AG04450 (cell line): ENCODE measurements at places on chromosomes 16 and 17.

- no peak for DNase-seq
Observed at GRCh38 chr16:80347900-80348299, 192.9 kb upstream of the DYNLRB2 start.

DNA sequence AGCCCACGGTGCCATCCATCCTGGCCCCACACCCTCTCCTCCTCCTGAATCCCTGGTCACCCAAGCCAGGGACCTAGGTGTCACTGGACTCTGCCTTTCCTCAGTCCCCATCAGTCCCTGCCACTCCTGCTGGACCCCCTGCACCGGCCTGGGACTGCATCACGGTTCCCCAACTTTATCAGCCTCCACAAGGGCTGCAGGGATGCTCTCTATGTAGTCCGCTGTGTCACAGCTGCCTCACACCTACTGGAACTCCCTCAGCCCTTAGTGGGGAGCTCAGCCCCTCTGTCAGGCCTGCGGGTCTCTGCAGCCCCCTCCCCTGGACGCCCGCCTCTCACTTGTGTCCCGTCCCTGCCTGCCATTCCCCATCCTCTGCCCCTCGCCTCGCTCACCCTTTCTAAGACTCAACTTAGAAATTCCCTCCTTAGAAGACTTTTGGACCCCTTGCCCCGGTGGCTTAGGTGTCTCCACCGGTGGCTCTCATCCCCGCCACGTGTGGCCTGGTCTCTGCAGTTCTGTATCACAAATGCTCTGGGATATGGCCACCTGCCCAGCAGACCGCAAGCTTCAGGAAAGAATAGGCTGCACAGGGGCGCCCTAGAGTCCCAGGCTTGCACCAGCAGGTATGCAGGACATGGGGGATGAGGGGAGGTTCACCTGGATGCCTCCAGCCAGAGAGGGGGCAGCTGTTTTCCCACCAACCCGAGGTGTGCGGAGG is 62.9 kb downstream of the PRMT7 start:
- no peak for DNase-seq

GRCh38 chr17:32722733-32723132 is 154.2 kb downstream of the MYO1D start:
- DNase-seq: no peak

DNA sequence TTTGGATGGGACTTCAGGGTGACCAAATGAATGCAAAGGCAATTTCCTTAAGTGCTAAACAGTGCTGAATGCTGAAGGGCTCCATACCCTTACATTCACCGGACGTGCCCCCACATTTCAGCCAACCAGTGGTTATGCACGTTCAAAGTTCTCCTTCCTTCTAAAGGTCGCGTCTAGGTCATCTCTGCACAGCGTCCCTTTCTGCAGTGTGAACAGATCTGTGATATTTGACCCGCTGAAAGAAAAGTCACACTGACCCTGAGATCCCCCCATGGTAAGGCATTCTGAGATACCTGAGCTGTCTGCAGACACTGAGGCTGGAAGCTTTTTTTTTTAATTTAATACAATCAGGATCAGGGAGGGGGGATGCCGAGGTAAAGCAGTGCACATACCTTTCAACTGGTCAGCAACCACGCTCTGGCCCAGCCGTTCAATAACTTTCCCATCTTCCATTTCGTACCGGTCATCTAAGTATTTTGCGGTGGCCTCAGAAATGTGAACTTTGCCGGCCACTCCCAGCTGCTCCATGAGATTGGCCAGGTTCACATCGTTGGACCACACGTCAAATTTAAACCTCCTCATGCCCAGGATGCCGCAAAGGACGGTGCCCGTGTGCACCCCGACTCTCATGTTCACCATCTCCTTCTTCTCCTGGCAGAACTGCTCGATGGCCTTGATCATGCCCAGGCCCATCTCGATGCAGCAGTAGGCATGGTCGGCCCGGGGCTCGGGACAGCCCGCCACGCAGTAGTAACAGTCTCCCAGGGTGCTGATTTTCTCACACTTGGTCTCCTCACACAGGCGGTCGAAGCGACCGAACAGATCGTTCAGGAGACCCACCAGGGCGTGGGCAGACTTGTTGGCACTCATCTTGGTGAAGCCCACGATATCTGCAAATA is 2.6 kb downstream of the ADCY9 start:
- DNase-seq: no peak

GRCh38 chr17:55242476-55242875 is 22.3 kb upstream of the HLF start:
- DNase-seq: no peak

GRCh38 chr17:58995247-58995940 is 111.3 kb downstream of the TRIM37 start:
- DNase-seq: no peak

GRCh38 chr17:69763503-69763902 is 311.5 kb upstream of the KCNJ16 start:
- DNase-seq: no peak

GRCh38 chr17:35616536-35616935 is 29.4 kb downstream of the AP2B1 start:
- no peak for DNase-seq

- DNase-seq: no peak
Observed at GRCh38 chr17:43849116-43849515, 2.1 kb downstream of the CD300LG start.
